Hepatic stellate cell (primary cell): ENCODE measurements at places on chromosomes 7 and 10.

DNA sequence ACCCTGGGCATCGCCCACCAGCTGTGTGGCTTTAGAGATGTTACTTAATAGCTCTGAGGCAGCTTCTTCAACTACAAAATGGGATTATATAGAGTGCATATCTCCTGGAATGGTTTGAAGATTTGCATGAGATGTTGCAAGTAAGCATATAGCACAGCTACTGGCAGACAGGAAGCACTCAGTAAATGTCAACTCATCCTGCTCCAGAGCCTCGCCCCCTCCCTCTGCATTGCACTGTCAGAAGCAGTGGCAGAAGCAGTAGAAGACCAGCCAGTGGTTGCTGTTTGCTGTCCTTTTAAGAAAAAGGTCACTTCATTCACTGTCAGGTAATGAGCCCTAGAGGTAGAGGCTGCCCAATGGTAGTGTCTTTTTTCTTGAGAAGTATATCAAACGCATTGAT lies 180.0 kb upstream of the GHITM start:
- no peak for DNase-seq

GRCh38 chr10:5447056-5447455 lies 34.7 kb downstream of the NET1 start:
- DNase-seq = no peak

- DNase-seq = no peak
Observed at GRCh38 chr7:18505870-18506460, 10.4 kb downstream of the HDAC9 start.

DNA sequence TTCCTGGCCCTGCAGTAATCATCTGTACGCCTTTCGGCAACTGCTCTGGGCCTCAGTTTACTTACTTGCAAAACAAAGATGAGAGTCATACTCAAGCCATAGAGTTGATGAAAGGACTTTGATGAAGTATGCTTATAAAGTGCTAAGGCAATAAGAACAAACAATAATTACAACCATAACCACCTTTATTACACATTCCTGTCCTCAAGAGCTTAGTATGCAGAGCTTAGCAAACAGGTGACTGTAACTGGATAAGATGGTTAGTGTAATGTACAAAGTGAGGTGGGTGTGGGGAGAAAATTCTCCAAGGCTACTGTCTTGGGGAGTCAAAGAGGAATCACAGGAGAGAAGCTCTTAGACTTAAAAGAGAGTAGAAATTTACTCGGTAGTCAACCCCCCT lies 117.0 kb upstream of the AFAP1L2 start:
- no peak for DNase-seq

GRCh38 chr7:767941-768731 lies 41.1 kb upstream of the PRKAR1B start:
- no peak for DNase-seq

- no peak for DNase-seq
Observed at GRCh38 chr10:3126741-3127346, 45.7 kb downstream of the PITRM1 start.

- peak; percentile 50 for DNase-seq
Observed at GRCh38 chr10:48981310-48981907, 41.8 kb upstream of the LRRC18 start.

DNA sequence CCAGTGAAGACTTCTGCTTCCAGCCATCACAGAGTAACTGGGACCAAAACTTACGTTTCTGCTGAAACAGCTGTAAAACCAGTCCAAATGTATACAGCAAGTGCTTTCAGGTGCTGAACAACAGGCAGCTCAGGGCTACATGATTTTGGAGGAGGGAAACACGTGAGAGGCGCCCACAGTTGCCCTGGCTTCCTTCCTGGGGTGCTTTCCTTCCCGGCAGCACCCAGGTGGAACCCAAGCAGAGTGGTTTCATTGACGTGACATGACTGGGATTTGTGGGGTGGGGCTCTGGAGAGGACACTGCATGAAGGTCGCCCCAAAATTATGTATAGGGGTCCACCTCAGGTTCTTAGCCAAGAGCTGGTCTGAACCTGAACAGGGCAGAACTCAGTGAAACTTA lies 34.2 kb downstream of the IL2RA start:
- no peak for DNase-seq

DNA sequence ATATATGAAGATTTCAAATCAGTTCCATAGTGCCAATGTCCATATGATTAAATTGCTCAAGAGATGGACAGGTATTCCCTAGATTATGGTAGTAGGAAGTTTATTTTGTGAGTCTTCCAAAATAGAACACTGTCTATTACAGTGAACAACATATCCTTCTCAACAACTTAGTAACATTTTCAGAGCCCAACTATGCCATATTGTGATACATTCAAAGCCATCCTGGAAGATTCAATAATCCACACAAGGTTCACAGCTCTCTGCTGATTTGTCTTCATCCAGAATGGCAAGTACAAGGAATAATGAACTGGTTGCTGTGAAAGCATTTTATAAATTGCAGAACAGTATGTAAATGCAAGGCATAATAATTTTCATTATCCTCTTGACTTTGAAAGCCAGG lies 213.9 kb downstream of the CHRM2 start:
- no peak for DNase-seq
